ENCODE measurements at places on chromosomes 12 and 14.

DNA sequence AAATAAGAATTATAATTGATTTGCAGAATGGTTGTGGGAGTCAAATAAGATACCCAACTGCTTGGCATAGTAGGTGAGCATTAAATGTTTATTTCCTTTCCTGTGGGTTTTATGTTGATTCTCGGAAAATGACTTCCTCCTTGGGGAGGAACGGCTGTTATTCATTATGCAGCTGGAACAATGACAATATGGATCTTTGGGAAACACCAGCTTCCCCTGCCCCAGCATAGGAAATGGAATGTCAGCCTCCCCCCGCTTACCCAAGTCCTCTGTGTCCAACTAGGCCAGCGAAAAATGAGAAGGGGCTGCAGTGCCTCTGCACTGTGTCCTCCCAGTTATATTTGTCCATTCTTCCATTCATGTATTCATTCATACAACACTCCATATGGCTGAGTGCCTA, 11.7 kb upstream of the CCDC177 start:
- DNase-seq = no peak

GRCh38 chr14:84527706-84528105, 1002.2 kb upstream of the FLRT2 start:
- DNase-seq = no peak

DNA sequence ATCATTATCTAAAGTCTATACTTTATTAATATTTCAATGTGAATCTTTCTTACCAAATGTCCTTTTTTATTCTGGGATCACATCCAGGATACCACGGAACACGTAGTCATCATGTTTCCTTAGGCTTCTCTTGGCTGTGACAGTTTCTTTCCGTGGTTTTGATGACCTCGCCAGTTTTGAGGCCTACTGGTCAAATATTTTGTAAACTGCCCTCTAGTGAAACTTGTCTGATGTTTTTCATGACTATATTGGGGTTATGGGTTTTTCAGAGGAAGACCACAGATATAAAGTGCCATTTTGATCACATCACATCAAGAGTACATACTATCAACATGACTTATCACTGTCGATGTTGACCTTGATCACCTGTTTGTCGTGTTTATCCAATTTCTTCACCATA, 14.1 kb upstream of the SERPINA6 start:
- no peak for DNase-seq

- no peak for DNase-seq
Observed at GRCh38 chr14:56648508-56649301, 69.1 kb downstream of the TMEM260 start.

All from Right ventricle myocardium inferior (tissue), 1 donor.